ENCODE measurements at places on chromosomes 2 and 18. TPM values are rescaled to one million over a fixed set of nuclear protein-coding genes. Genes with fewer than 3 reads are reported as not detected.

FHL2 gene
- total RNA-seq, result 3.3 TPM

CDKL4 gene
- 0.13 TPM for total RNA-seq

GRCh38 chr2:235131334-235132305, 179.8 kb downstream of the SH3BP4 start:
- no peak for DNase-seq

- no peak for DNase-seq
Observed at GRCh38 chr2:3768960-3769765, 65.8 kb downstream of the DCDC2C start.

- DNase-seq, result no peak
Observed at GRCh38 chr18:34999756-35000289, 41.4 kb upstream of the MAPRE2 start.
